ENCODE measurements at places on chromosomes 7 and 10. TPM values are rescaled to one million over a fixed set of nuclear protein-coding genes. Genes with fewer than 3 reads are reported as not detected.

Gene SLC13A4
- total RNA-seq: 0.44 TPM

Gene SLC16A12
- total RNA-seq: 2.0 TPM

GRCh38 chr7:1669064-1669951 is 769 bp upstream of the ELFN1 start:
- no peak for DNase-seq

GRCh38 chr7:95199779-95200558 is 124.4 kb downstream of the PON1 start:
- no peak for DNase-seq

GRCh38 chr10:102465466-102465865 is 14.1 kb upstream of the C10orf95 start:
- no peak for DNase-seq

DNA sequence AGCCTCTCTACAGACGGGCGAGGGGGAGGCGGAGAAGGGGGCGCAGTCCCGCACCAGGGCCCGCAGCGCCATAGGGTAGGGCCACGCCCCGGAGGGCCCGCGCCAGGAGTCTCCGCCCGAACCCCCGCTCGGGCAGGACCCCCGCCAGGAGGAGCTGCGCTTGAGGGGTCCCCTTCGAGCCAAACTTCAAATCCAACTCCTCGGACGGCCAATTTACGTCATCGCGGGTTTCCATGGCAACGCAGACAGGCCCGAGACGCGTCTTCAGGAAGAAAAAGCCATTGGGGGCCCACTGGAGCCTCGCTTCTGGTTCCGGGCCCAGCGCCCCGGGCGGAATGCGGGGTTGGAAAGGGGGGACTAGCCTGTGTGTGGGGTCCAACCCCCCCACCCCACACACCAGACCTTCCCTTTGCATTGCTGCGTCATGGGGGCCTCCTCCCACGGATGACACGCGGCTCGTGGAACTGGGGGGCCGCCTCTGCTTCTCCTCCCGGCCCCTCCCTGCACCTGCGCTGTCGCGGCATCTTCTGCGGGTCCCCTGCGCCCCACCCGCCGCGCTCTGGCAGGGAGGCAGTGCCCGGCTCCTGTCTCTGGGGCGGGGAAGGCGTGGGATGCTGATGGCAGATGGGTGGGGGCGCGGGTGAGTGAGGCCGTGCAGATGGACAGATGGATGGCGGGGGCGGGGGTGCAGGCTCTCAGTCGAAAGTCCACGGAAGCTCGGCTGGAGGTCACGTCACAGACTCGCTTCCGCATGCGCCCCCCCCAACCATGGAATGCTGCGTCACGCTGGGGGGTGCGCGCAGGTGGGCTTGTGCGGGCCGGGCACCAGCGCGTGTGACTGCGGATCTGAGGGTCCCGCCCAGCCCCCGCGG is 1.2 kb downstream of the CALY start:
- peak; percentile 54 for DNase-seq

- no peak for DNase-seq
Observed at GRCh38 chr7:22677680-22678079, 49.3 kb upstream of the IL6 start.

GRCh38 chr10:132913559-132914115 is 28.7 kb downstream of the CFAP46 start:
- no peak for DNase-seq

DNA sequence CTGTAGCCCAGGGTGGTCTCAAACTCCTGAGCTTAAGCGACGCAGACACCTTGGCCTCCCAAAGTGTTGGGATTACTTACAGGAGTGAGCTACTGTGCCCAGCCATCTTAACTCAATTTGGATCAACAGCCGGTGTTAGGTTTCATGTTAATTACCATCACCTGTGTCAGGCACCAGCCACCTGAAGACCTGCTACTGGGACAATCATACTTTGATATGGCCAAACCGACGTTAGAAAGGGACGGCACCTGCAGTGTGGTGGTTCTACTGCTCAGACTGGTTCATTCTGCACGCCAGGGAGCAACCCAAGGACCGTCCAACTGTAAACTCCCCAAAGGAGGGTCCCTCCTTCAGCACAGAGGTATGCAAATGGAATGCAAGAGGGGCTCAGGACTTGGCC is 74.2 kb upstream of the CYTH3 start:
- no peak for DNase-seq

DNA sequence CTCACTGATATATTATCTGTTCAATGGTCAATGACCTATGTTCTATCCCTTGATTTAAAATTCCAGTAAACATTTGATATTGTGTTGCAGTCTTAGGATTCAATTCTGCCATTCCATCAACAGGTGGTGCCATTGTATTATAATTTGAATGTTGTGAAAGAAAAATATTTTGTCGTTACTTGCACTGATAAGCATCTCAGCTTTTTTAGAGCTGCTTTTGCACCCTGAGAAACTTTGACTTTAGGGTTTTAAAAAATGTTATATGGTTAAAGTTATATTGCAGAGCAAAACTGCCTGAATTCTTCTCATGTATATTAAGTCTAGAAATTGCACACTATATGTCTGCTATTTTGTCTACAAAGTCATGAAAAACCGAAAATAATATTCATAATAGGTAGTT is 18.8 kb upstream of the MINDY3 start:
- no peak for DNase-seq

DNA sequence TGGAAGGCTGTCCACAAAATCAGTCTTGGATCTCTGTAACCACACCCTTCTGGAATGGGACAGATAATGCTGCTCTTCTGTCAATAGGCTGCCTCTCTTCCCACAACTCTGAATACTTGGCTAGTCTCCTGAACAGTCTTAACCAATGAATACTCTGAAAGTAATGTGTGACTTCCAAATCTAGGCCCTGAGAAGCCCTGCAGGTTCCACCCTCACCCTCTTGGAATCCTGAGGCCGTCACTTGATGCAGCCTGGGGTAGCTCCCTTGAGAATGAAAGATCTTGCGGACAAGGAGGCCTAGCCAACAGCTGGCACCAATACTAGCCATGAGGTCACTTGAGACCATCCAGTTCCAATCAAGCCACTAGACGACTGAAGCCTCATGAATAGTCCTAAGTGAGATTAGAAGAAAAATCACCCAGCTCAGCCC is 109.2 kb downstream of the ARHGAP12 start:
- peak; percentile 31 for DNase-seq

GRCh38 chr7:91835826-91836368 is 44.6 kb downstream of the MTERF1 start:
- DNase-seq: no peak

- no peak for DNase-seq
Observed at GRCh38 chr7:33750177-33750576, 155.2 kb upstream of the BMPER start.

DNA sequence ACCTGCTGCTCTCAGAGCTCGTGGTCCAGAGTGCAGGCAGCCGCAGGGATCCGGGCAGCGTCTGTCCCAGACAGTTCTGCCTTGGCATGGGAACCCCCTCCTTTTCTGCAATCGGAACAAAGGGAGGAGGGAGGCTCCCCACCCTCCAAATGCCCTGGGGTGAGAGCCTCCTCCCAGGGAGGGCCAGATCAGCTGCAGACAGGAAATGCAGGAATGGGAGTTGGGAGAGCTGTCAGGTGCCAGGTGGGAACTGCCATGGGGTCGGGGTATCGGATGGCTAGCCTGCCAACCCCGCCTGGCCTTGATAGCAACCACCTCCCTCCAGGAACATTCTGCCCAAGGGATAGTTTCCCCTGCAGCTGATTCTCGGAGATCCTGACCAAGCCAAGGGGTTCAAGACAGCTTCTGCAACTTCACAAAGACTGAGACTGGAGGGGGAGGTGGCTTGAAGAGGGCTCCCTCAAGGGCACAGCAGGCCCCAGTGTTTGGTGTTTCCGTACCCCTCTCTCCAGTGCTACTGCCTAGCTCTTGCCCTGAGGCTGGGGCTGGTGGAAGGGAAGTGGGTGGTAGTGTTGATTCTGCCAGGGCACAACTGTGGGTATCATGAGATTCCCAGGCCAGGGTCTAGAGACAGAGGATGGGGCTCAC is at the start of gene CALML5:
Gene CALML5 (minus strand): TSS at position 78 of the 648 bp plus-strand sequence. CDS start 132 bp downstream, outside the sequence.
- DNase-seq: no peak

GRCh38 chr7:36762394-36762793 is 38.1 kb upstream of the AOAH start:
- DNase-seq: no peak
